ENCODE measurements at places on chromosomes 6 and 20.

DNA sequence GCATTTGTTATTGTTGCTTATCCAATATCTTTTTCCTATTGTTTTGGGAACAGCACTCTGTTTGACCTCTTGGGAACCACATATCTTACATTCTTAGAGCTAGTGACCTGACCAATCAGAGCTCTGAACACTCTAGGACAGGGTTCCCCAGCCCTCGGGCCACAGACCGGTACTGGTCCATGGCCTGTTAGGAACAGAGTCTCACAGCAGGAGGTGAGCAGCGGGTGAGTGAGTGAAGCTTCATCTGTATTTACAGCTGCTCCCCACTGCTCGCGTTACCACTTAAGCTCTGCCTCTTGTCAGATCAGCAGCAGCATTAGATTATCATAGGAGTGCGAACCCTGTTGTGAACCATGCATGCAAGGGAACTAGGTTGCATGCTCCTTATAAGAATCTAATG is 226.0 kb upstream of the TSHZ2 start:
- H3K27ac ChIP-seq, result no peak overlapping the region
- no peak for DNase-seq
- H3K4me1 ChIP-seq, result no peaks in the 10 kb centered on the region
- no peak overlapping the region for H3K4me3 ChIP-seq
- H3K36me3 ChIP-seq, result no peaks in the 10 kb centered on the region

DNA sequence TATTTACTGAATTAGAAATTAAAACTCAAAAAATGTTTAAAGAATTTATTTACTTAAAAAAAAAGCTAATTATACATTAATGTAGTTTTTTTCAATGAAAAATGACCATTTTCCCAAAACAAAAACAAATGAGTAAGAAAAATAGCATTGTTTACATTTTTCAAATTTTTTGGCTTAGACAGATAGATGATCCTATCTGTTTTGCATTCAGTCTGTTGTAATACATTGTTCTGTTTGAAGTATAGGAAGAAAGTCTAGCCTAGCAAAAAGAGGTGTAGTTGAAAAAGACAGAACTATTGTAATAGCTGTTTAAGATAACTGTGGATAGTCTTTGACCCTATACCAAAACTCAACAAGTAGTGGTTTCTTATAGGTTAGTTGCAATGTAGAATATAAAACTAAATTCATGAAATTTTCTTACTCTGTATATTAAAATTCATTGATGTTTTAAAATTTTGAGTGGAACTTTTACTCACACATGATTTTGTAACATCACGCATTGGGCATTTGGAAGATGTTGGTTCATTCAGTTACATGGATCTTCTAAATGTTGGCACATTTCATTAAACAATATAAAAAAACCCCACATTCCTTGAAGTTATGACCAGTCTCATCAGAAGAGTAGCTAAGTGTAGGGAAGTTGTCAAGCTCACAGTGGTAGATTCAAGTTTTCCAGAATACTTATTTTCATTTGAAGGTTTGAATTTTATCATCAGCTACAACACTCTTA is 62.0 kb downstream of the KCNS1 start:
- no peak overlapping the region for H3K4me3 ChIP-seq
- peaks cover 5% of the 10 kb centered on the region for H3K36me3 ChIP-seq
- DNase-seq, result no peak
- no peaks in the 10 kb centered on the region for H3K27me3 ChIP-seq

- no peak for DNase-seq
Observed at GRCh38 chr6:69624944-69625343, 171.9 kb downstream of the LMBRD1 start.

DNA sequence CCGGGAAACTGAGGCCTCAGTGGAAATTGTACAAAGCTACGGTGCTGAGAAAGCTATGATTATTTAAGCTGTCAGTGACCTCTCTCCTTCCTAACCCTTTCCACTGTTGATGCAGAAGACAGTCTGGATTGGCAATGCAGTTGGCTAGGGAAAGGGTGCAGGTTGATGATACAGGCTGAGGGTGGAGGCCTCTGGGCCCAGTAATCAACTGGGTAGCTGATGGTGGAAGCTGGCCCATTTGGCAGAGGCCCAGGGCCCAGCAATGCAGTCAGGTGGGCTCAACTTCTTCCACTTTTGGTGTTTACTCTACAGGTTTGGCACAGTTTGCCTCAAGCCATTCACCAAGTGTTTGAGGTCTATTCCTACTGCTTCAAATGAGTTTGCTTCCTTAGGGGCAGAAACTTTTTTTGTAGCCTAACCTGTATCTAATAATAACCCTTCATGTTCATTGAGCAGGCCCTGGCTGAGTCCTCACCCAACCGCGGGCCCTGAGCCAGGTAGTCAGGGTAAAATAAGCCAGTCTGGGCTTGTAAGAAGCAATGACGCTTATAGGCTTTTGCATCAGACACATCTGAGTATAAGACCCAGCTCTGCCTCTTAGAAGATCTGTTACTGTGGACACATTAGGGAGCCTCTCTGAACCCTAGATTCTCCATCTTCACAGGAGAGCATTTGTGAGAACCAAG is 12.1 kb downstream of the BCL2L1 start:
- no peak overlapping the region for H3K4me3 ChIP-seq
- no peak overlapping the region for H3K27ac ChIP-seq
- peaks cover 19% of the 10 kb centered on the region for H3K36me3 ChIP-seq
- H3K27me3 ChIP-seq, result no peaks in the 10 kb centered on the region
- peaks cover 33% of the 10 kb centered on the region for H3K4me1 ChIP-seq

- no peak for DNase-seq
- no peak overlapping the region for H3K27ac ChIP-seq
- H3K27me3 ChIP-seq, result peaks cover 94% of the 10 kb centered on the region
- H3K36me3 ChIP-seq, result no peaks in the 10 kb centered on the region
Observed at GRCh38 chr6:388202-388903, 3.2 kb upstream of the IRF4 start.

DNA sequence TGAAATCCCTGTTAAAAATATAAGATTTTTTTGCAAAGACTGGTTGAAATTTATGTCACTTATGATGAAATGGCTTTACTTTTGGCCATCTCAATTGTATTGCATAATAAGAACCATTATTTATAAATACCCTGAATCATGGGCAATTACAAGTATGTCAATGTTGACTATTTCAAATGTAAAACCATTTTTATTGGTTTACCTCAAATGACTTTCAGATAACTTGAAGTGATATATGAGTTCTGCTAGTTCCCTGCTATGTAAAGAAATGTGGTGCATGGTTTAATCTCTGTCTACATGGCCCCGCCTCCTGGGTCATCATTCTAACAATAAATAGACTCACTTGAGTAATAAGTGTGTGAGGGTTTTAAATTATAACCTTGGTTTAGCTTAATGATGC is 275.6 kb upstream of the PREP start:
- no peak overlapping the region for H3K27ac ChIP-seq
- no peak for DNase-seq
- H3K4me1 ChIP-seq, result no peaks in the 10 kb centered on the region
- no peak overlapping the region for H3K4me3 ChIP-seq
- H3K36me3 ChIP-seq, result peaks cover 11% of the 10 kb centered on the region

GRCh38 chr6:39430871-39431523 is 108.5 kb upstream of the KCNK16 start:
- no peak overlapping the region for H3K27ac ChIP-seq
- no peak for DNase-seq
- no peaks in the 10 kb centered on the region for H3K27me3 ChIP-seq
- H3K4me3 ChIP-seq, result no peak overlapping the region
- H3K36me3 ChIP-seq, result no peaks in the 10 kb centered on the region

GRCh38 chr20:53399083-53399482 is 194.6 kb downstream of the ZNF217 start:
- no peak for DNase-seq
- H3K27ac ChIP-seq, result peak overlapping the region; percentile 65
- H3K4me1 ChIP-seq, result peaks cover 10% of the 10 kb centered on the region
- H3K36me3 ChIP-seq, result peaks cover 2% of the 10 kb centered on the region
- peaks cover 4% of the 10 kb centered on the region for H3K27me3 ChIP-seq
- no peak overlapping the region for H3K4me3 ChIP-seq

GRCh38 chr6:9233226-9233625 is 797.9 kb upstream of the SLC35B3 start:
- no peak overlapping the region for H3K4me3 ChIP-seq
- no peaks in the 10 kb centered on the region for H3K27me3 ChIP-seq
- no peak overlapping the region for H3K27ac ChIP-seq
- no peaks in the 10 kb centered on the region for H3K36me3 ChIP-seq
- DNase-seq, result no peak
